ENCODE measurements at places on chromosomes 2 and 18.

- DNase-seq, result no peak
Observed at GRCh38 chr2:209441541-209441940, 17.7 kb downstream of the MAP2 start.

DNA sequence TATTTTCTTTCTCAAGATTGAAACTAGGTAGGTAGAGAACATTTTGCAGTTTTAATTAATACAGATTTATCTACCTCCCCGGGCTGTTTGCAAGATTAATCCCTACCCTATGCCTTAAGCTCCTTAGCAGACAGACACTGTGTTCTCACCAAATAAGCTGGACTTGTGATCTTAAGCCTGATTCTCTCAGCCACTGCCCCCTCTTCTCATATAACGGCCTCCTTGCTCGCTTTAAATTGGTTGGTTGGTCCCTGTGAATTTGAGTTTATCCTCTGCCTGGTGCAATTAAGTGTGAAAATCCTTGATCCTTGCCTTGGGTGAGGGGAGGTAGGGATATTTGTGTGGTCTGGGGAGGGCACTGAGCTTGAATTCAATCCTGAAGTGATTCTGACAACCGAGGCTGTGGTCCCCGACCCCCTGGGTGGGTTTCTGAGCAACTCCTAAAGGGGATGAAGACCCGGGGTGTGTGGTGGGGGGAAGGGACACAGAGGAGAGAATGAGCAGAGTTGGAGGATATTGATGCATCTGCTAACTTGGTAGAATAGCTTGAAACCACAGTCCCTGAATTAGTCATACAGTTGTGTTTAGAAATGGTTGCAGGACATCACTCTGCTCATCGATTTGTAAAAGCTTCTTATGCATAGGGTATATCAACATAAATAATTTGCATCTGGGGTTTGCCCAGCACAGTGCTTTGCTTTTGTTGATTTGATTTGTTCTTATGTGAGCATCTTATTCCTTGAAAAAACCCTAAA is 36.9 kb upstream of the NCKAP5 start:
- DNase-seq, result no peak

DNA sequence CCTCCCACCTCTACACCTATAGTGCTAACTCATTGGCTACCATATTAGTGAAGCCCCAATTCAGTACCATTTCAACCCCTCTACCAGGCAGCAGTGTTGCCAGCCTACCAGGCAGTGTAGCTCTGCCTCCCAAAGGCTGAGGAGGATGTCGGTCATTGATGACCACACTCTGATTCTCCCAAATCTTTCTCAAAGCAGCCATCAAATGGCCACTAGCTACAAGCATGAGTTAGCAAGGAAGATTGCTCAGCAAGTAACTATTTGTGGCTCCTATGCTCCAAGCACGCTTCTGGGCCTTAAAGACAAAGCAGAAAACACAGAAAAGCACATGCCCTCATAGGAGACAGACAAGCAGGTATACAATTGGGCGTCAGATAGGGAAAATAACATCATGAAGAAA is 42.7 kb upstream of the AFF3 start:
- no peak for DNase-seq

DNA sequence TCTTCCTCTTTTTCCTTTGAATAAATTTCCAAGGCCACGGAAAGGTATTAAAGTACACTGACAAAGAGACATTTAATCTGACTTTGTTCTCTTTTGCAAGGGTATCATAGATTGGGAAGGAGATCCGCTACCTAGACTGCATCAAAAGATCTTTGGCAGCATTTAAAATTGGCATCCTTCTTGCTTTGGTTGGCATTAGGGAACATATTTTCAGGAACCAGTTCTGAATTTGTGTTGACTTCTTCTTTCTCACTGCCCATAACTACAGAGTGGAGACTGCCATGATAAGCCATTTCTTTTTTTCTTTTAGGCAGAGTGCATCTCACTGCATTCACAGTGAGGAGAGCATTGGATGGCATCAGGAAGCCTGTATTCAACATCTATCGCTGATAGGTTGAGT is 83.4 kb downstream of the DOCK10 start:
- no peak for DNase-seq

GRCh38 chr2:70596293-70596692 is 42.7 kb upstream of the TGFA start:
- DNase-seq, result no peak

- no peak for DNase-seq
Observed at GRCh38 chr2:5945742-5946141, 253.6 kb downstream of the SOX11 start.

- no peak for DNase-seq
Observed at GRCh38 chr18:28065793-28066186, 111.1 kb downstream of the CDH2 start.

GRCh38 chr2:110662560-110662959 is 15.3 kb downstream of the BUB1 start:
- no peak for DNase-seq

GRCh38 chr2:10678225-10678624 is 11.6 kb downstream of the NOL10 start:
- no peak for DNase-seq

GRCh38 chr2:14194233-14194632 is 438.3 kb upstream of the LRATD1 start:
- DNase-seq, result no peak

GRCh38 chr2:25146896-25147295 is 21.5 kb downstream of the POMC start:
- DNase-seq, result no peak

GRCh38 chr18:79940126-79940813 is 11.2 kb downstream of the SLC66A2 start:
- no peak for DNase-seq

GRCh38 chr18:32906506-32907310 is 133.9 kb upstream of the KLHL14 start:
- no peak for DNase-seq

- DNase-seq, result no peak
Observed at GRCh38 chr2:71362447-71362846, 30.9 kb downstream of the ZNF638 start.

- no peak for DNase-seq
Observed at GRCh38 chr2:214578442-214578841, 167.6 kb downstream of the VWC2L start.

DNA sequence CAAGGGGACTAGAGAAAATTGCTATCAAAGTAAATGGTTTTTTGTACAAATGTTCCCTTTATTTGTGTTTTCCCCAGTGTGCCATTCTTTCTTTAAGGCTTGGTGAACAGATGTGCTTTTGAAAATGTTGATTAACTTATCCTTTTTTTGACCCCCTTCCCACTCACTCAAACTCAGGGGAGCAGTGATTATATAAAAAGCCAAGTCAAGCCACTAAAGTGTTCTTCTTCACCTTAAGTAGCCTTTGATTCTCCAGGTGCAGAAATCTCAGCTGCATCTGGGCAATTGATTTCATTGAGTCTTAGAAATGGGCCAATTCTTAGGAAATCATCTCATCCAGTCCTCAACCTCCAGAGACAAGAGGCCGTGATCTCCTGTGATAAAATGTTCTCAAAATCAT is 107.6 kb downstream of the NRP2 start:
- no peak for DNase-seq

GRCh38 chr2:236974148-236974547 is 111.5 kb upstream of the COPS8 start:
- no peak for DNase-seq

DNA sequence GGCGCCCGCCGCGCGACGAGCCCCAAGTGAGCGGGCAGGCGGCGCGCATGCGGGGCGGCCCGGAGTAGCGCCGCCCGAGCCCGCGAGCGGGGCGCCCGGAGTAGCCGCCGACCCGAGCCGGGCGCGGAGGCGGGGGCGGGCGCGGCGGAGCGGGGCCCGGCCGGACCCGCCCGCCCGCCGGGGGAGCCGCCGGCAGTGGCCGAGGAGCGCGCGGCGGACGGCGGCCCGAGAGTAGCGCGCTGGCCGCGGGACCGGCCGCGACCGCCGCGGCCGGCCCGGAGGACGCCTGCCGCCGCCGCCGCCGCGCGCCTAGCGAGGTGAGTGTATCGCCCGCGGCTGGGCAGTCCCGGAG is at the start of gene GALNT1:
GALNT1 (plus strand) TSS at position 195 of the 352 bp plus-strand sequence. CDS start 72,923 bp downstream, outside the sequence.
- no peak for DNase-seq

GRCh38 chr2:12106440-12107080 is 360.1 kb downstream of the LPIN1 start:
- DNase-seq, result no peak

DNA sequence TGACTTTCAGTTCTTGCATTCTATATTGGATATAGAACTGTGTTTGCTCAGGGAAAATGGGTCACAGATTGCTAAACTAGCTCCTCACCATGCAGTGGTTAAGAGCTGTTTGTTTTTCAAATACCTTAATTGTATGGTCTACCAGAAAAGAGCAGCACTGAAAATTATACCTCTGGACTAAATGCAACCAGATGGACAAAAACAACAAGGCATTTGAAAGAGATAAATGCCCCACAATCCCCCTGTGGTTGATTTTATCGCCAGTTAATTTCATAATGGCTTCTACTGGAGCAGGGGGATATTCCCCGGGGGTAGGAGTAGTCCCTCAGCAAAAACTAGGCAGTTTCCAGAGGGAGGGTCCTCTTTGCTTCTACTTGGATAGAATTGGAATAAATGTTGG is 267.9 kb upstream of the TNP1 start:
- DNase-seq, result no peak

- no peak for DNase-seq
Observed at GRCh38 chr2:65164426-65164891, 34.6 kb upstream of the RAB1A start.

- no peak for DNase-seq
Observed at GRCh38 chr2:146312899-146313298, 1531.9 kb upstream of the ACVR2A start.

GRCh38 chr2:41736105-41736567 is 311.7 kb upstream of the PKDCC start:
- no peak for DNase-seq

DNA sequence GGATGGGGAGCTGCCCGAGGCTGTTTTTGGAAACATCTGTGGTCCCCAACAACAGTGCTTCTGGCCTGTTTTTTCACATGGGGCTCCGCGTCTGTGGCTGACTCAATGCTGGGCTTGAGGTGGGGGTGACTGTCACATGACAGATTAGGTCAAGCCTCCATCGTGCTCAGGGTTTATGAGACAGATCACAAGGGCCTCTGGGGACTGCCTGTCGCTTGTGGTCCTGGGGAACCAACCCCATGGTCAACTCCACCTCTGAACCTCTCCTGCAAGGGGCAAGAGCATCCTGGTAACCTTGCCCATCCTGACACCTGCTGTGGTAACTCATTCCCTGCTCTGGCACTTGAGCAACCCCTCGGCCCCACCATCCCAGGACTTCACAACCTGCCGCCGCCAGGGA is 47.6 kb upstream of the SH3RF3 start:
- DNase-seq, result no peak

DNA sequence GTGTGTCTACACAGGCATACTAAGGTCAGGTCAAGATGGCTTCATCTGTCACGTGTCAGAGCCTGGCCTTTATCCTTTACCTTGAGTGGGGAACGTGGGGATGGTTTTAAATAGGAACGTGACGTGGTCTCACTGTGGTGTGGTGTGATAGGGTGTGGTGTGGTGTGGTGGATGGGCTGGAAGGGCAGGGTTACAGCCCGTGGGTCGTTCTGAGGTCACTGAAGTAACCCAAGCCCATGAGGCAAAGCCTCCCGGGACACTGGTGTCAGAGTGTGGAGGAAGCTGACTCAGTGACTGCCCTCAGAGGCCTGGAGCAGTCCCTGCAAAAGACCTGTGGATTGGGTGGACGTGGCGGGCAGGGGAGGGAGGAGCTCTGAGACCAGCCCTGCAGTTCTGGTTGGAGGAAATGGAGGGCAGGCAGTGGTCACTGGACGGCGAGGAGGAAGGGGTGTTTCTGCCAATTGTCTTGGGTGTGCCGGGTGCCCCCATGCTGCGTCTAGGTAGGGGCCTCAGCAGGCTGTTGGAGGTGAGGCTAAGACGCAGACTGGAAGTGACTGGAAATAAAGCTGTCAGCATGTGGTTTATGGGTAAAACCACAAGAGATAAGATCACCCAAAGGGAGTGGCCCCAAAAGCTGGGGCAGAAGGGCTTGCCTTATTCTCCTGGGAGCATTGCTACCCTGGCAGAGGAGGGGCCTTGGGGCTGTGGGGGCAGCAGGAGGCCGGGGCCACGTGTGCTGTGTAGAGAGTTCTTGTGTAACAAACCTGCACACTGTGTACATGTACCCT is 84.8 kb downstream of the SH3RF3 start:
- peak; percentile 29 for DNase-seq

DNA sequence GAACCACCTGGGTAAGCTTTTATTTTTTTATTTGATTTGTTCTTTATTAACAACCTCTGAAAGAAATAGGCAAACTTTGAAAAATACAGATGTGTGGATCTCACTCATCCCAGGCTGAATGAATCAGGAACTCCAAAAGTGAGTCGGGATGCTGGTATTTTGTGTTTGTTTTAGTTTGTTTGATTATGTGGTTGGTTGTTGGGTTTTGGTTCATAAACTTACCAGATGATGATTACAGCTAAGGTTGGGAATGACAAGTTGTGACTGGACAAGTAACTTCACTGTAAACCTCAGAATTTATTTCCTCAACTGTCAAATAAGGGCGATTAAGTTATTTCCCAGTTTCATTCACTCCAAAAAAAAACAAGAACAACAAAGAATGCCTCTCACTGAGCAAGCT is 80.5 kb upstream of the KIF5C start:
- no peak for DNase-seq

DNA sequence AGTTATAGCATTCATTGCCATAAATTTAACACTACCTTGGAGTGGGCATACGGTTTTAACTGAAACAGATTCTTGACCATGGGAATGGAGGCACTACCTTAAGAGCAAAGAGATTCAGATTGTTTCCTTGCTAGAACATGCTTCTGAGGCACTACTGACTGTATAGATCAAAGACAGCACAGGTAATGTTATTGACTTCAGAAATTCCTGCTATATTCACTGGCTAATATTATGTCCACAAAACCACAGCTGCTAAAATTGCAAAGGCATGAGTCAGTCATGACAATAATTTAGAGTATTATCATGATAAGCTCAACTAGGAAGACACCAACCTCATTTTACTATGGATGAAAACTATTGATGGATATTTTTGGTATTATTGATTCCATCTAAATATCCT is 39.4 kb downstream of the SLC8A1 start:
- DNase-seq, result no peak

DNA sequence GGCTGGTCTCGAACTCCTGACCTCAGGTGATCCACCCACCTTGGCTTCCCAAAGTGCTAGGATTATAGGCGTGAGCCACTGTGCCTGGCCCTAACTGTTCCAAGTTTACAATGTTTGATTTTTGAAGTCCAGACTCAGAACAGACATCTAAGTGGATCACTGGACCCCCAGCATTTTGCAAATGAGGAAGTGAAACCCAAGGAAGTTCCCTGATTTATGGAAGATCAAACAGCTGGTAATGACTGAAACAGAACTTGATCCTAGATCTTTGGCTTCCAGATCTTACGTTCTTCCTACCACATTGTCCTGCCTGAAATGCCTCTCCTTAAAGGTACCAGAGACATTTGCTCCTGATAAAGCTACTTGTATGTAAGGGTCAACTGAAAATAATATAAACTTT is 58.3 kb upstream of the NCOA1 start:
- no peak for DNase-seq

- DNase-seq, result no peak
Observed at GRCh38 chr18:55149994-55150393, 190.7 kb upstream of the CCDC68 start.

- no peak for DNase-seq
Observed at GRCh38 chr2:111652038-111652437, 232.0 kb downstream of the ANAPC1 start.

- DNase-seq, result no peak
Observed at GRCh38 chr2:63465633-63466032, 122.6 kb downstream of the WDPCP start.
